Activated CD8-positive, alpha-beta memory T cell treated with anti-CD3 and anti-CD28 coated beads for 1 hour (primary cell): ENCODE measurements at places on chromosomes 2 and 18.

DNA sequence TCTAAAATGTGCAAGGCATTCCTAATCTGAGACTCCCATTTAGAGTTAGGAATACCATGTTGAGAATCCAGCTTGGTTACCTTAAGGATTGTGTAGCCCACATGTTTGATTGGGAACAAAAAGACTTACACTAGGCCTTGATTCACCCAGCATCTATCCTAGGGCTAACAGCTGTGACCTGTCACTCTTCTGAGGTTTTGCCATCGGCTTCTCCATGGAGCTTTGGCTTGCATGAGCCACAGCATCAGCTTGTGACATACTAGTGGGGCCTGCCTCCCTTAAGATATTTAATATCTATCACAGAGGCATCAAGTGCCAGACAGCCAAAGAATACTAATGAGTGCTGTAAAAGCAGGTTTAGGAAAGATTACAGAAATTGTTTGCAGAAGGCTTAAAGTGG lies 241.3 kb upstream of the UBE2E3 start:
- DNase-seq, result no peak

DNA sequence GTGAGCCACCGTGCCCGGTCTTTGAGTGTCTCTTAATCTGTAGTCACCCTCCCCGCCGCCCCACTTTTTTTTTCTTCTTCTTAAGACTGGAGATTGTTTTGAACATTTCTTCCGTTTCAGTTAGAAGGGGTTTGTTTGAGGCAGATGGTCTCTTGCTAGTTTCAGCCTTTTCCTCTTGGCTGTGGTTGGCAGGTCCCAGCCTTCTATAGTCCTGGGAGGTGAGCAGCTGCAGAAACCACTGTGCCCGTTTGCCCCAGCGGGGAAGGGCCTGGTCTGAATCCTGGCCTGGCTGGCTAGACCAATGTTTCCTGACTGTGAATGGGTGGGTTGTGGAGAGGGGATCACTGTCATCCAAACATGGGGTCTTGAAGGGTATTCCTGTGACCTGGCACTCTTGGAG lies 30.1 kb upstream of the MCFD2 start:
- no peak for DNase-seq

- DNase-seq, result no peak
Measured at GRCh38 chr18:52340406-52341102, 557 bp downstream of the DCC start.

- no peak for DNase-seq
Measured at GRCh38 chr2:171794918-171795317, 99.1 kb downstream of the SLC25A12 start.

DNA sequence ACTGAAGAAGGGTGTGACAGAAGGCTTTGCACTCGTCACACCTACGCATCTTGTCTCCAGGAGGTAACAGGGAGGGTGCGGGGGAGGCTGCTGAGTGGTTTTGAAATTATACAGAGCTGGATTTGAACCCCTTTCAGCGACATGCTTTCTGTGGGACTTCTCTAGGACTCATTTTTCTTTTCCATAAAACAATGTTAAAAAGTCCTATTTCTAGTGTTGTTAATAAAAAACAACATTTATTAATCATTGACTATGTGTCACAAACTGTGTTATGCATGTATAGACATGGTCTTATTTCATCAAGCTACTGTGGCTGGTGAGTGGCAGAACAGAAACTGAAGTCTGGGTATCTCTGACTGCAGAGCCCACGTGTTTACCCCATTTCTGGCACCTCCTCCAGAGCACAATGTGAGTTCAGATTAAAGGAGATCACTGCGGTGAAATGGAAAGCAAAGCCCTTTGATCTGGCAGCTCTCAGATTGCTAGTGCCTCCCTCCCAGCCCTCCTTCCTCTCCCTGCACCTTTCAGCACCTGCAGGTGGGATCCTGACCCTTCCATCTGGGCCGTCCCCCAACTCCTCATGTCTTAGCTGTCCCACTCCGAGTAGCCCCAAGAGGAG lies 315.5 kb upstream of the MYT1L start:
- DNase-seq, result no peak

- DNase-seq, result no peak
Measured at GRCh38 chr2:131058920-131059319, 34.3 kb downstream of the FAM168B start.
